H7 (cell line): ENCODE measurements at places on chromosomes 4 and X. TPM values are rescaled to one million over a fixed set of nuclear protein-coding genes. Genes with fewer than 3 reads are reported as not detected.

DNA sequence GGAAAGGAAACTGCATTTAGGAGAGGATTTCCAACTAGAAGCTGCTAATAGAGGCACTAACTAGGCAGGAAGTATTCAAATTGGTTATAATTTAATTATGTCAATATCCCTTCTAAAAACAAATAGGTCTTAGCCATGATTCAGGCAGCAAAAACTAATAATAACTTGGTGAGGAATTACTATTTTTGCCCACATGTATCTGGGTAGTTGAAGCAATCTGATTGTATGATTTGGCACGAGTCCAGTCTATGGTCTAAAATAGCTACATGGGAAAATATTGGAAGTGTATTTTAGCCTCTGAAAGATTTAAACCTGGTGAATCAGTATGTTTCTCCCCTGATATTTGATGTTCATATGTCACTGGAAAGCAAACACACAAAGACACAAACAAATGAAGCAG lies 62.2 kb downstream of the MFAP3L start:
- DNase-seq, result no peak

DNA sequence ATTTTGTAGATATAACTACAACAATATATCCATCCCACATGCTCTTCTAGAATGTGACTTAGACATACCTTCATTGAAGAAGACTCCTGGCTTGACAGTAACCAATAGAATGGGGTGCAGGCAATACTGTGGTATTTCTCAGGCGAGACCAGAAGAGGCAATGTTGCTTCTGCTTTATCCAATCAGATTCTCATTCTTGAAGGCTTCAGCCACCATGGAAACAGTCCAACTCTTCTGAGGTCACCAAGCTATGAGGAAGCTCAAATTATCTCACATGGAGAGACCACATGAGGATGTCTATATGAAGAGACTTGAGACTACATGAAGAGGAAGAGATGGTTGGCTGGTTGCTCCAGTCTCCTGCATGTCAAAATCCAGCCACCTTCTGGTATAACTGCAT lies 469.9 kb downstream of the PCDH10 start:
- DNase-seq, result no peak

DNA sequence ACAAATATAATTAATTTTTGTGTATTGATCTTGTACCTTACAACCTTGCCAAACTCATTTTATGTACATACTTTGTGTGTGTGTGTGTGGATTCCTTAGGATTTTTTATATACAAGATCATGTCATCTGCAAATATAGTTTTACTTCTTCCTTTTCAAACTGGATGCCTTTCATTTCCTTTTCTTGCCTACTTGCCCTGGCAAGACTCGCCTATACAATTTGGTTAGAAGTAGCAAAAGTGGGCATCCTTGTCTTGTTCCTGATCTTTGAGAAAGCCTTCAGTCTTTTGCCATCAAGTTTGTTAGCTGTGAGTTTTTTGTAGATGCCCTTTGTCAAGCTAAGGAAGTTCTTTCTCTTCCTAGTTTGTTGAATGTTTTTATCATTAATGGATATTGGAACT lies 30.5 kb downstream of the RUFY3 start:
- no peak for DNase-seq

GRCh38 chrX:37781814-37782213 lies 2.0 kb downstream of the CYBB start:
- DNase-seq, result no peak

Gene MAGEC3
- not detected in 2 replicates for total RNA-seq

Gene GLRA3
- total RNA-seq, result 0.04 and 0.28 TPM in 2 replicates

- no peak for DNase-seq
Observed at GRCh38 chr4:38141808-38142500, 181.8 kb downstream of the PTTG2 start.
